ENCODE measurements at places on chromosomes 6 and 20.

DNA sequence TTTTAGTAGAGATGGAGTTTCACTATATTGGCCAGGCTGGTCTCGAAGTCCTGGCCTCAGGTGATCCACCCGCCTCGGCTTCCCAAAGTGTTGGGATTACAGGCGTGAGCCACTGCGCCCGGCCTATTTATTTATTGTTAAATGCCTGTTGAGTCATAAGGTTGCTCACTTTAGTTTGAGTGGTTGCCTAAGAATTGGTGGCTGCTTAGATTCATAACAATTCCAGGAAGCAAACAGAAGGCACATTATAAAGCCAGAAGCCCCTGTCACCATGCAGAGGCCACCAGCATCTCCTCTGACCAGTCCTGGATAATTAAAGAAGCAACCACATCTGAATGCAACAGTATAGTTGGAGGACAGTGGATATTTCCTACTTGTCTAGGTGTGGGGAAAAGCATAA lies 24.0 kb upstream of the ARMH2 start:
- H3K4me1 ChIP-seq = no peaks in the 10 kb centered on the region
- H3K27me3 ChIP-seq = no peaks in the 10 kb centered on the region
- no peak overlapping the region for H3K27ac ChIP-seq
- no peak for DNase-seq
- no peaks in the 10 kb centered on the region for H3K36me3 ChIP-seq

- DNase-seq = no peak
- H3K36me3 ChIP-seq = no peaks in the 10 kb centered on the region
- no peak overlapping the region for H3K27ac ChIP-seq
- no peak overlapping the region for H3K4me3 ChIP-seq
- H3K27me3 ChIP-seq = no peaks in the 10 kb centered on the region
- peaks cover 11% of the 10 kb centered on the region for H3K4me1 ChIP-seq
Measured at GRCh38 chr20:32528171-32528891, 56.8 kb downstream of the NOL4L start.

GRCh38 chr20:19714579-19714840 lies 43.5 kb upstream of the RIN2 start:
- H3K27ac ChIP-seq = no peak overlapping the region
- no peaks in the 10 kb centered on the region for H3K27me3 ChIP-seq
- no peak overlapping the region for H3K4me3 ChIP-seq
- no peak for DNase-seq
- no peaks in the 10 kb centered on the region for H3K4me1 ChIP-seq
- peaks cover 5% of the 10 kb centered on the region for H3K36me3 ChIP-seq

DNA sequence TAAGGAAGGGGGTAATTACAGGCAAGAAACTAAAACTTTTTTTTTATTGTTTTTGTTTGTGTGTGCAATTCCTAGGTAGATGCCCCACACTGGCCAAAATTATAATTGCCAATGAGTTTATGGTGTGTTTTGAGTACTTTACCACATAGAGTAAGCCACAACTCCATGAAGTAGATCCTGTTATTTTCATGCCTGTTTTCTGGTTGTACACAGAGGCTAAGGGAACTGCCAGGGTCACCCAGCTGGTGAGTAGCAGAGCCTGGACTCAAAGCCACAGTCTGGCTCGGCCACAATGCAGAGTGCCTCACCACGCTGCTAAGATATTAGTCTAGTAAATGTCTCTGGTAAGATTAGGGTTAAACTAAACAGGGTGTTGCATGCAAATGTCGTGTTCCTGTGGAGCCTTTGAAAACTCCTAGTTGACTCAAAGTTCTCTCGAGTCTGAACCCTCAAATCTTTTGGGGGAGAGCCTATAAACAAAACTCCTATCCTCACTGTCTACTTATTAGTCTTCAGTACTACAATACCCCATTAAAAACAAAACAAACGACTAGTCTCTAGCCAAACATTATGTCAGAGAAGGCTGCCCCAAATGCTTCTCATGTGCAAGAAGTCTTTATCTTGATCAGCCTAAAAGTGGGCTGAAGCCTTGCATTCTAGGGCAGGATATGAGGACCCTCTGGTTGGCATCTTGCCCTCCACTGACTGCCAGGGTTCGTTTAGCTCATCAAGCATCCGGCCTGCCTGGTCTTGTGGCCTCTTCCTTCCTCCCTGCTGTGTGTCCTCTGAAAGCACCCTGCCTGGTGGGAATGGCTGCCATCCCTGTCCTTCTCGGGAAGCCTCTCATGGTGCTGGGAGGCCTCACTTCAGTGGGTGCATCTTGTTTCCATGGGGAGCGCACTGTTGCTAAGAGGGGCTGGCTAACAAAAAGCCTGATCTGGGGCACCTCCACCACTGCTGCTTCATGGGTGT lies 4.2 kb downstream of the DUSP22 start:
- peaks cover 16% of the 10 kb centered on the region for H3K4me1 ChIP-seq
- no peak overlapping the region for H3K4me3 ChIP-seq
- H3K36me3 ChIP-seq = no peaks in the 10 kb centered on the region
- no peaks in the 10 kb centered on the region for H3K27me3 ChIP-seq

Measured in tibial artery (tissue), 4 donors.